Activated CD4-positive, alpha-beta T cell treated with anti-CD3 and anti-CD28 coated beads, Interleukin-10, Interleukin-2, amounts not matched to agents 100 ng/mL and 50 ng/mL, durations not matched to agents 16 hours and 8 hours (primary cell): ENCODE measurements at places on chromosomes 1 and 21.

DNA sequence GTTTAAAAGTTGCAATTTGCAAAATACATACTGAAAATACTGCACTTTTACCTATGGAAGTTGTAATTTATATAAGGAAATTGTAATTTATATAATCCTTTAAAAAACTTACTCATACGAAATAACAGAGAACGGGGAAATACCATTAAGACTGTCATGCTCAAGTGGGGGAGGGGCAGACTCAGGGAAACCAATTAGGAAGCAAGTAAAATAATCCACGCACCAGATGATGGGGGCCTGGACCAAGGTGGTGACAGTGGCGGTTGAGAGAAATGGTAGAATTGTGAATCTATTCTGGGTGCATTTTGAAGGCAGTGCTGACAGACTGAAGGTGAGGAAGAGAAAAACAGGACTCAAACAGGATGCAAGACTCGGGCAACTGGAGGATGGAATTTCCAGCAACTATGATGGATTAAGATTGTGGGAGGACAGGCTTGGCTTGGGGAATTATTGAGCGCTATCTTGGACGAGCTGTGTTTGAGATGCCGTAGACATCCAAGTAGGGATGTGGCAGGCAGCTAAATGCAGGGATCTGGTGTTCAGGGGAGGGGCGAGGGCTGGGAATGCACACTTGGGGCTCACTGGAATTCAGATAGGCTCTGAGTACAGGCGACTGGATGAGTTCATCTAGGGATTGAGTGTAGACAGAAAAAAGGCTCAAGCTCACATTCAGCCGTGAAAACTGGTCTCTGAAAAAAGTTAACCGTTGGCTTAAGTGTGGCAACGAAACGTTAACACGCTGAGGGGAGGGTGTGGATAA, 977 bp downstream of the LCA5L start:
- DNase-seq, result no peak

DNA sequence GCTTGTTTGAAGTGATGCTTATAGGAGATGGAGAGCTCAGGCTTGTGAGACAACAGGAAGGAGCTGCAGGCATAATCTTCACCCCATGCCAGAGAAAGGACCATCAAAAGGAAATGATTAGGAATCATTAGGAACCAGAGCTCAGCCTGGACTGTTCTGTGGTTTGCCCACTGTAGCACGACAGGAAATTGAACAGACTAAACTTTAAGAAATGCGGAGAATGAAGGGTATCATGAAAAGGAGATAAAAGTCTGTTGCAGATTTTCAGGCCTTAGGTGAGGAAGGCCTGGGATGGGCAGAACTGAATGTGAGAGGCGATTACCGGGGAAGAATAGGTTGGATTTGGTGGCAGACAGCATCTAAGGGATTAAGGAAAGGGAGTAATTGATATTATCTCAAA, 292.0 kb upstream of the PLXNA2 start:
- no peak for DNase-seq

- DNase-seq, result no peak
Observed at GRCh38 chr21:42157606-42158310, 61.2 kb upstream of the ABCG1 start.

DNA sequence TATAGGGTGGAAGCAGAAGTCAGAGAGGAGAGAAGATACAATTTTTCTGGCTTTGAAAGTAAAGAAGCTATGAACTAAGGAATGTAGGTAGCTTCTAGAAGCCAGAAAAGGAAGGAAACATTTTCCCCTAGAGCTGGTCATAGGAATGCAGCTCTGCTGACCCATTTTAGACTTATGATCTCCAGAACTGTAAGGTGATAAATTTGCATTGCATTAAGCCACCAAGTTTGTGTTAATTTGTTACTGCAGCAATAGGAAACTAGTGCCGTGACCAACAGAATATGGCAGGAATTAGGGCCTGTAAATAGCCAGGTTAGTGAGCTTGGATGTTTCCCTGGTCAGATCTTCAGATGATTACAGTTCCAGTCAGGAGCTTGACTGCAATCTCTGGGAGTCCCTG, 244.3 kb upstream of the C1orf105 start:
- DNase-seq, result no peak

- DNase-seq, result no peak
Observed at GRCh38 chr1:175683491-175684298, 59.7 kb downstream of the TNR start.

GRCh38 chr1:49552101-49552500, 471.7 kb downstream of the AGBL4 start:
- no peak for DNase-seq

- DNase-seq, result no peak
Observed at GRCh38 chr1:80217377-80217986, 1211.0 kb upstream of the ADGRL4 start.

- no peak for DNase-seq
Observed at GRCh38 chr1:65698590-65698989, 94.1 kb upstream of the PDE4B start.

GRCh38 chr1:36612881-36613280, 130.2 kb upstream of the CSF3R start:
- no peak for DNase-seq

- DNase-seq, result no peak
Observed at GRCh38 chr1:114547076-114547475, 34.3 kb downstream of the BCAS2 start.

- DNase-seq, result peak; percentile 11
Observed at GRCh38 chr1:3482378-3482849, 27.9 kb downstream of the ARHGEF16 start.

DNA sequence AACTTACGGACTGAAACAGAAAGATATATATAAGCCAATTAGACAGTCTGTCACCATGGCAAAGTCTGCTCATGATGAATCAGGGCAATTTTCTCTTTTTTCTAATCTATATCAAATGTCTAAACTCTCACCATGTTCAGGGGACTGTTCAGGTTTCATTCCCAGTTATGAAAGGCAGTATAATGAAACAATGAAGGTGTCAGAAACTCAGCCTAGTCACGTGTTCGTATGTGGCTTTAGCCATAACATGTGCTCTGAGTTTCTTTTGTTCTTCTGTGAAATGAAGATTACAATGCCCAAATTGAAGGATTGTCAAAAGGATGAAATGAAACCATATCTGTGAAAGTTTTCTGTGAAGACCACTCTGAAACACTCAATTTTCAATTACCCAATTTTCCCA, 392.9 kb downstream of the DSCAM start:
- DNase-seq, result no peak

- no peak for DNase-seq
Observed at GRCh38 chr1:64111787-64112186, 91.6 kb upstream of the UBE2U start.

GRCh38 chr1:215273838-215274516, 191.4 kb downstream of the KCNK2 start:
- no peak for DNase-seq

DNA sequence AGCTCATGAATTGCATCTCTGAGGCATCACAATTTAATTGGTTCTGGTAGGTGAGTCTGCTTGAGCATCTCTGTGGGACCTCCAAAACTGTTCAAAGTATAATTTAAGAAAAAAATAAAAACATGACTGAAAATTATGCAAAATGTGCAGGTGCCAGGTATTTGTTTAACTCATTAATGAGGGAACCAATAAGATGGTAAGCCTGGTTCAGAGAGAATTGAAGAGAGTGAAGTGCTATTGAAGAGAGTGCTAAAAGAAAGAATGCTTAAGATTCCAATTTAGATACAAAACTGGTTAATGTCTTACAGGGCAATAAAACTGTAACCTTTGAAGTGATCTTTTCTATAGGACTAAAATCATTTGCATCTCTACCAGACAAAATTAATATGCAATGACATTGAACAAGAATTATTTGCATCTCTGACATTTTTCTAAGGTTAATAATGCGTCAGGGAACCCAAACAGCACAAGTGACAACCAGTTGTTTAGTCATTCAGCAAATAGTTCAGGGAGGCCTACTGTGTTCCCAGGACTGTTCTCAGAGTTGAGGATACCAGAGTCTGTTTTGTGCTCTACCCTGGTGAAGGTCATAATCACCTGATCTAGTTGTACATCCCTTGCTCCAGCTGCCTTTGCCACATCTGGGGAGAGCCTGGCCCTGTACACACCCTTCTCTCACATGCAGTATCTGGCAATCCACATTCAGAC, 183.5 kb downstream of the PATJ start:
- DNase-seq, result no peak

- DNase-seq, result no peak
Observed at GRCh38 chr1:222844411-222844779, 29.6 kb downstream of the DISP1 start.

DNA sequence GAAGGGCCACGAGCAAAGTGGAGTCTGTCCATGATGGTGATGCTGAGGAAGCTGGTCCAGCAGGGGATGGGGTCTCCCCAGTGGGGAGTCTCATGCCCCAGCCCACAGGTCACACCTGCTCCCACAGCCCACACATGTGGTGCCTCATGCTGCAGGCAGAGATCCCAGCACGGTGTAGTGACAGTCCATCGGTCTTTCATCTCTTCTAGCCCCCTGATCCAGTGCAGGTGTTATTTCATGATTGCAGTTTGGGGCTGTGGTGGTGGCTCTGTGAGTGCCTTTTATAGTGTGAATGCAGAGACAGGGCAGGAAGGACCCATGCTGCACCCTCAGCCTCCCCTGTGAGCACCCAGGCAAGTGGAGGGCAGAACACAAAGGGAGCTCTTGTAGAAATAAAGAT, 45.0 kb downstream of the UBASH3A start:
- DNase-seq, result no peak

- peak; percentile 28 for DNase-seq
Observed at GRCh38 chr21:45768011-45768739, 124.7 kb downstream of the PCBP3 start.

GRCh38 chr1:155219592-155220031, 11.1 kb downstream of the MTX1 start:
- peak; percentile 34 for DNase-seq

- DNase-seq, result no peak
Observed at GRCh38 chr1:12208271-12208670, 21.6 kb upstream of the VPS13D start.

GRCh38 chr1:91533361-91534024, 32.8 kb downstream of the CDC7 start:
- no peak for DNase-seq

- DNase-seq, result no peak
Observed at GRCh38 chr1:114470681-114471080, 40.3 kb downstream of the TRIM33 start.

DNA sequence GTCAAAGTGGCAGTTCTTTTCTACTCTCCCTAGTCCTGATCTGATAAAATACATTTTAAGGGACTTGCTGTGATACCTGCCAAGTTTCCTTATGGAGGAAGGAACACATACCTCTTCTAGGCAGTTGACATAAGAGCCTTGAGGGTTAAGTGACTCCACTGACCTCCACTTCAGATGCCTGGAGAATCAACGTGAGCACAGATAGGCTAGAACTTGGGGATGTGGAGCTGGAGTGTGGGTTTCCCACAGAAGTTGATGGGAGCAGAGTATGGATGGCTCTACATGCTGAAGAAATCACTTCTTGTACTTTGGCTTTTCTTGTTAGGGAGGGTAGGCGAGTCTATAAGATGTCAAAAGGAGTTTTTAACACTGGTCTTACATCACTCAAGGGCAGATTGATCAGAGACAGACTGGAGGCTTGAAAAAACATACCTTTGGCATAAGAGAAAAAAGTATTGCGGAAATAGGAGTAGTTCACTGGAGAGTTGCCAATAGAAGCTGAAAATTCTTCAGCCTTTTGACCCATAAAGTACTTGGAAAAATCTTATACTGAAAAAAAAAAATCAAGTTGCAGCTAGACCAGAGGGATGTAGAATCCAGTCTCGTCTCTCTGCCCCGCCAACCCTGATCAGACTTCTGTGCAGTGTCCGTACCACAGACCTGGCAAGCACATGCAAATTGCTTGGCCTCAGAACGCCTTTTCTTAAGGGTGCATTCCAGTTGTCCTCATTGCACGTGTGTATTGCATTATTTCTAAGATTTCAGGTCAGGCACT, 5.5 kb downstream of the RHOU start:
- no peak for DNase-seq

GRCh38 chr1:3663999-3664699, 11.8 kb downstream of the TP73 start:
- no peak for DNase-seq

- no peak for DNase-seq
Observed at GRCh38 chr1:166297993-166298392, 131.2 kb upstream of the FAM78B start.

DNA sequence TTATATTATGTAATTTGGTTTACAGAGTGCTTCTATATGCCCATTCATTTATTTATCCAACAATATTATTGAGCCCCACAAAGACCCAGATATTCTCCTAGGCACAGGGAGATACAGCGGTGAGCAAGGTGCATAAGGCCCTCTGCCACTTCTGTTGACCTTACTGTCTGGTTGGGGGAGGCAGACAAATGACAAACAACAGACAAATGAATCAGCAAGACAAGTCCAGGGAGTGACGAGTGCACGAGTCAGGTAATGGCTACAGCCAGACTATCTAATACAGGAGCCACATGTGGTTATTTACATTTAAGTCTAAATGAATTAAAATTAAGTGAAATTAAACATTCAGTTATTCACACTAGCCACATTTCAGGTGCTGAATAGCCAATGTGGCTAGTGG, 22.0 kb upstream of the BCAR3 start:
- no peak for DNase-seq

DNA sequence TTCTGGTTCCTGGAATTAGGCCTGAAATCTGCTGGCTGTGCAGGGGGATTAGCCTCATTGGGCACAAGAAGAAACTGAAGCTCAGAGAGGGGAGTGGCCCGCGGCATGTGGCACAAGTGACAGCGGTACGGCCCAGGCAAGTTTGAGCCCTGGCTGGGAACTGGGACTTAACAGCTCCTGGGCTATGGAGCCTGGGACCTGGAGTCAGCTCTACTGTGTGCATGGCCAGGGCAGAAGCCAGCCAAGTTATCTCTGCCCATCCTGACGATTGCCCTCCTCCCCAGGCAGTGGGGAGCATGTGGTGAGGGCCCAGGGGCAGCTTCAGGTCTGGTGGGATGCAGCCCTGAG, 61.3 kb downstream of the ALPL start:
- no peak for DNase-seq

- no peak for DNase-seq
Observed at GRCh38 chr1:229347528-229347927, 4.7 kb upstream of the CCSAP start.

GRCh38 chr1:245721488-245721887, 566.7 kb downstream of the KIF26B start:
- DNase-seq, result no peak

- no peak for DNase-seq
Observed at GRCh38 chr1:176904057-176904751, 260.3 kb downstream of the ASTN1 start.

DNA sequence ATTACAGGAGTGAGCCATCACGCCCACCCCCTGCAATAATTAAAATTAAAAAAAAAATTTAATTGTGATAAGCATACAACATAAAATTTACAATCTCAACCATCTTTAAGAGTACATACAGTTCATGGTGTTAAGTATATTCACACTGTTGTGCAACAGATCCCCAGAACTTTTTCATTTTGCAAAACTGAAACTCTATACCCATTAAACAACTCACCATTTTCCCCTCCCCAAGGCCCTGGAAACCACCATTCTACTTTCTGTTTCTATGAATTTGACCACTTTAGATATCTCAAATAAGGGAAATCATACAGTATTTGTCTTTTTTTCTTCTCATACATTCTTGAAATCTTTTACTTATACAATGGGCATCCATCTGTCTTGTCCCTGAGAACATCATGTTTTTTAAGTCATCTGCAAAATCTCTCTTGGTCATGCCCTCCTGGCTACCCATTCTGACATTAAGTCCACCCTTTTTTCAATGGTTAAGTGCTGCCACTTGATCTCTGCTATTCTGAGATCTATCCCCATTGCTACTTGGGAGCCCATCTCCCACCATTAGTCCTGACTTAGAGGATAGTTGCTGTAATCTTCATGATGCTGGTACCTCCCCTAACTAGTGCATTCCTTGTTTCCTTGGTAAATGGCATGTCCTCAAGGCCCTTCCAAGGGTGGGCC, 39.4 kb upstream of the ZFYVE9 start:
- peak; percentile 49 for DNase-seq

GRCh38 chr1:171740987-171741871, 636 bp downstream of the VAMP4 start:
- peak; percentile 63 for DNase-seq
